PC-3 (cell line): ENCODE measurements at places on chromosomes 16 and 17. TPM values are rescaled to one million over a fixed set of nuclear protein-coding genes. Genes with fewer than 3 reads are reported as not detected.

DNA sequence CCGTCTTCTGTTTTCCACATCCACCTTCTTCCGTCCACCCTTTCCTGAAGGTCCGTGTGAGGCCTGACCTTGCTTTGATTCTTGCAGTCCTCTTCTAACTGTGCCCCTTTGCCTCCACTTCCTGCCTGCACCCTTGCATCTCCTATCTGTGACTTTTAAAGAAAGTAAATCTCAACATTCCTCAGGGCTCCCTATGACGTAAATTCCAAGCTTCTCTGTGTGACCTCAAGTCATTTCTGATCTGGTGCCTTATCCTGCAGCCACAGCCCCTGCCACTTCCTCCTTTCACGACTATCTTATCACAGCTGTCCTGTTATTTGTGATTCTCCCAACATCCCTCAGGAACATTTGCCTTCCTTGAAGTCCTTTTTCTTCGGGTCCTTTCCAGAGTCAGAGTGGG lies 520.5 kb downstream of the CDH13 start:
- DNase-seq: no peak

NEK8 gene
- total RNA-seq: 2.4 and 3.7 TPM in 2 replicates

PPM1D gene
- total RNA-seq: 8.2 and 8.4 TPM in 2 replicates

DNA sequence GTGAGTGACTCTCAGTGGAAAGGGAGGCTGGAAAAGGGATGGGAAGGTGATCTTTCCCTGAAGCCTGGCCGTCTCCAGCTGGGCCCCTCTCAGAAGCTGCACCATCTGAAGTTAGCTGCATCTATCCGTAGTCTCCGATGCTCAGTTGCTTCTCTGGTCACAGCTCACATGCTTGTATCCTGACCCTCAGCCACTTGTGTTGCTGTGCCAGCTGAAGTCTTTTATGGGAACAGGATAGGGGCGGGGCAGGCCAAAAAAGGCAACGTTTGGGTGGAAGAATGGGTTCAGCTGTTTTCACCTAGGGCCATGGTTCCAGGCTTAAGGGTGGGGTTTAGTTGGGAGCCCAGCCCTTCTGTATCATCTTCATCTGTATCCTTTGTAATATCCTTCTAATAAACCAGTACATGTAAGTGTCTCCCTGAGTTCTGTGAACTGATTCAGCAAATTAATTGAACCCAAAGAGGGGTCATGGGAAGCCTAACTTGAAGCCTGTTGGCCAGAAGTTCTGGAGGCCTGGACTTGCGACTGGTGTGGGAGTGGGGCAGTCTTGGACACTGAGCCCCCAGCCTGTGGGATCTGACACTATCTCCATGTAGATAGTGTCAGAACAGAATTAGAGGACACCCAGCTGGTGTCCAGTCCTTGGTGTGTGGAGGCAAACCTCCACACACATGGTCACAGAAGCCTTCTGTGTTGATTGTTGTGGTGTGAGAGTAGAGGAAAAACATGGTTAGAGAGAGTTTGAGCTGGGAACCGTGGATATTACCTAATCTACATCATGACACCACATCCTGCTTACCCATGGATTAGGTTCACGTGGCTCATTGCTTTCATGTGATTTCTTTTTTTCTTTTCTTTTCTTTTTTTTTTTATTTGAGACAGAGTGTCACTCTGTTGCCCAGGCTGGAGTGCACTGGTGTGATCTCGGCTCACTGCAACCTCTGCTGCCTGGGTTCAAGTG lies 49.3 kb upstream of the FBXO47 start:
- no peak for DNase-seq

DNA sequence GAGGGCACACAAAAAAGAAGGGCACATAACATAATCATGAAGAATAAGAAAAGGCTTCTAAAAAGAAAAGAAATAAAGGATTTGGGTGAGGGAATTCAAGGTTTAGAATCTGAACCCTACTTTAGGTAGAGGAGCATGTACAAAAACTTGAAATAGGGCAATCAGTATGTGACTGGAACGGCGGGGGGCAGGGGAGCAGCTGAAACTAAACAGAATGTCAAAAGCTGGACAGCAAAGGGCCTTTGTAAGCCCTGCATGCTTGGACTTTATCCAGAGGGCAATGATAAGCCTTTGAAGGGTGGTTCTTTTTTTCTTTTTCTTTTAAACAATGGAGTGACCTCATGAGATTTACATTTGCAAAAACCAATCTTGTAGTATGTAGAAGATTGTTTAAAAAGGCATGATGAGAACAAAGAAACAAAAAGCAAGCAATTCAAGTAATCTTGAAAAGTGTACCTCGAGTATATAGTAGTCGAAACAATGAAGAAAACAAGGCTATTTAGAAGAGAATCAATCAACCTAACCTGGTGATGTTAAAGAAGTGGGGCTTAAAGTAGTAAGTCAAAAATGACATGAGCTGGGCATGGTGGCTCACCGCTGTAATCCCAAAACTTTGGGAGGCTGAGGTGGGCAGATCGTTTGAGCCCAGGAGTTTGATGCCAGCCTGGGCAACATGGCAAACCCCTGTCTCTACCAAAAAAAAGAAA lies 46.7 kb upstream of the ANKFY1 start:
- DNase-seq: no peak

- DNase-seq: no peak
Measured at GRCh38 chr16:6200271-6200670, 1102.7 kb upstream of the EEF2KMT start.

DNA sequence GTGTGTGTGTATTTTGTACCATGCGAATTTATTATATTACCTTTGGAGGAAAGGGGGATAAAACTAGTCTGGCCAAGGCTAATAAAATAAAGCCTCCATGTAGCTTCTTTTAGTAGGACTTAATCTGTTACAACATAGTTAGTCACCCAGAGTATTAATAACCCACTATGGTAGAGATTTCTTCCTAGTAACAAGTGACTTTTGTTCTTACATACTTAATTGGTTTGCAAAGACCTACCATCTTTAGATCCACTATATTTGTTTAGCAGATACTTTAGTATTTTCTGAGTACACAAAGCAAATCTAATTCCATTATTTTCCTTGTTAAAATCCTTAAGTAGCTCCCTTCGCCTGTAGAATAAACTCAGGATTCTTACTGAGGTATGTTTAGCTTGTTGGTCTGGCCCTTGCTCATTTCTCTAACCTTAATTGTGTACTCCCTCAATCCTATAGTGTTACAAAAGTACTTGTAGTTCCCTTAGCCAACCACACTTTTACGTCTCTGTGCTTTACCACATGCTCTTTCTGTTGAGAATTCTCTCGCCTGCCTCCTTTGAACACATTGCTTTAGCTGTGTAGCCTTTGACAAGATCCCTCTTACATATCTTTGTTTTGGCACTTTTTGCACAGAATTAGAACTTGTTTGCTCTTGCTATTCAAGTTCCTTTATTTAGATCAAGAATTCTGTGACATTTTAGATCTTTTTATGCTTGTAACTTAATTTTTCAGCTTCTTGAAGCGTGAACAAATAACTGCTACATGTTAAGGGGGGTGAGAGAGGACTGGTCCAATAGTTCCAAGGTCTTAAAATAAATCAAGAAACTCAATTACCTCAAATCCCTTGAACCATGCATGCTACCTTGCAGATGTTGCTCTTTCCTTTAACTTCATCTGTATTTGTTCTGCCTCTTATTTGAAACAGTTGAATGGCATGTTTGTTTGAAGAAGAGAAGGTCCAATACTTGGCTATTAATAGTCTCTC lies 23.8 kb downstream of the CLTC start:
- DNase-seq: peak; percentile 63

ZMYND15 gene
- total RNA-seq: 0.51 and 0.58 TPM in 2 replicates

- DNase-seq: no peak
Measured at GRCh38 chr16:2874032-2874911, 8.7 kb upstream of the FLYWCH2 start.
